ENCODE measurements at places on chromosomes 1 and 21.
A peak's percentile ranks its signal among the peaks of the same experiment; 100 is the strongest.

- DNase-seq = no peak
These were observed 41.3 kb upstream of the PTGFRN start for GRCh38 chr1:116868385-116868784.

DNA sequence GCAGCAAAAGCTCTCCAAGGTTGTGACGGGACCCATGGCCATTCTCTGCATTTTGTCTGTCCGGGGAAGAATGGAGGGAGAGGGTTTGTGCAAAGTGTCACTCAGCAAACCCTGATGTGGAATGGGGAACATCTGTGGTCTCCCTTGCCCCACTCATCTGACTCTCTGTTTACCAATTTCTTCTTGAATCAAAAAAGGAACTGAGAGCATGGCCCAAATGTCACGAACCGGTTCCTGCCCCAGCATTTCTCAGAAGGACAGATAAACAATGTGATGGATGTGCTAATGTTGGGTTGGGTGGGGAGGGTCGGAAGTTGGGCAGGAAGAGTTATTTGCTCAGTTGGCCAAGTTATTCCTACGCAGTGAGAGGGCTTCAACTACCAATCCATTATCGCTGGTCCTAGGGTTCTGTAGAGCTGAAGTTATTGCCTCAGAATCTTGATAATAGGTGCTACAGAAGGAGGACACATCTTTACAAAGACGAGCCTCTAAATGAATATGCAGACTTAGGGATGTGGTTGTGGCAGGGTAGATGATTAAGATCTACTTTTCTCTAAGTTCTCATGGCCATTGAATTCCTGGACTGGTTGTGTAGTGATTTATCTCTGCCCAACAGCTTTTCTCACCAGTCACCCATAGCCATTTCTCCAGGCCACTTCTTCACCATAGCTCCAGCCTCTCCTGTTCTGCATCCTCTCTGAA lies 9.6 kb upstream of the DUSP12 start:
- no peak for DNase-seq

DNA sequence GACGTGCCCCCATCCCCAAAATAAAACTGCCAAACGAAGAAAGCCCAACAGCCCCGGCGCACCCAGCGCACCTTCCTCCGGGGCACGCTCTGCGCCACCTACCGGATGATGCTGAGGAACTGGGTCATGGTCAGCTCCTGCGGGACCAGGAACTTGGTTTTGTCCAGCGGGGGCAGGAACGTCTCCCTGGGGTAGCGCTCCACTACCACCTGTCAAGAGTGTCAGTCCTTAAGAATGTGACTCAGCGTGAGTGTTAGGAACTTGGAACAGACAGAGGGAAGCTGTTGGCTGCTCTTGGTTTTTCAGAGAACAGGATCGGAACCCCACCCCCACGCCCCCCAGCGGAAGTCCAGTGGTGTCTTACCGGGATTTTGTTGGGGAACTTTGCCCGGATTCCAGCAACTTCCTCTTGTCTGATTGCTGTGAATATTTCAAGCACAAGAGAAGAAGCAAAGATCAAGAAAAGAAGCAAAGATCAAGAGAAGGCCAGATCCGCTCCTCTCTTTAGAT lies 431 bp downstream of the MAP1LC3C start:
- DNase-seq = peak; percentile 49

DNA sequence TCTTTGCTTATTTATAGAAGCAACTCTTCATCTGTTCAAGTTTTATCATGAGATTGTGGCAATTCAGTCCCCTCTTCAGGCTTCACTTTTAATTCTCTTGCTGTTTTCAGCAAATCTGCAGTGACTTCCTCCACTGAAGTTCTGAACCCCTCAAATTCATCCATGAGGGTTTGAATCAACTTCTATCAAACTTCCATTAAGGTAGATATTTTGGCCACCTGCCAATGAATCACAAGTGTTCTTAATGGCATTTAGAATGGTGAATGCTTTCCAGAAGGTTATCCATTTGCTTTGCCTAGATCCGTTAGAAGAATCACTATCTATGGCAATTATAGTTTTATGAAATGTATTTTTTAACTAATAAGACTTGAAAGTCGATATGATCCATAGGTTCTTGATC lies 946.7 kb upstream of the B3GALT2 start:
- no peak for DNase-seq

GRCh38 chr1:167940264-167940663 lies 3.4 kb upstream of the MPC2 start:
- no peak for DNase-seq

DNA sequence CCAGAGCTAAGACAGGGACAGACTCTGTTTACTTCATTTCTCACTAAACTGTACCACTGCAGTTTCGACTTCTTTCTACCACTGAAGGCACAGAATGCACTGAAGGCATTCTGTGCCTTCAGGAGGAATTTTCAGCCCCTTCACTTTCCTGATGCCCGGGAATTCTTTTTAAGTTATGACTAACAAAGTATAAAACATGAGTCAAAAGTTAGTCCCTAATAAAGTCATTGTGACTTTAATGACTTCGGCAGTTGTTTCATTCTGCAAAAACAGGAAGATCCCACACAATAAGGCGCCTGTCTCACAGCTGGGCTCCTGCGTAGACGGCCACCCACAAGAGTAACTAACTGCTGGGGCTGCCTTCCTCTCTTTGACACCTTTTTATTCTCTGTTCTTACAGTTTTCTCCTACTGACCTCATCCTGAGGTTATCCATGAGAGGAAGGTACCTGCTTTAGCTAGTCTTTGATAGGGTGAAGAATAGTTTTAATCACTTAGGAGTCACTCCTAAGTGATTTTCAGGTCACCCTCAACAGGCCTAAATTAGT lies 183.9 kb upstream of the SGIP1 start:
- DNase-seq = peak; percentile 73

GRCh38 chr1:222904451-222904850 lies 89.6 kb downstream of the DISP1 start:
- no peak for DNase-seq

DNA sequence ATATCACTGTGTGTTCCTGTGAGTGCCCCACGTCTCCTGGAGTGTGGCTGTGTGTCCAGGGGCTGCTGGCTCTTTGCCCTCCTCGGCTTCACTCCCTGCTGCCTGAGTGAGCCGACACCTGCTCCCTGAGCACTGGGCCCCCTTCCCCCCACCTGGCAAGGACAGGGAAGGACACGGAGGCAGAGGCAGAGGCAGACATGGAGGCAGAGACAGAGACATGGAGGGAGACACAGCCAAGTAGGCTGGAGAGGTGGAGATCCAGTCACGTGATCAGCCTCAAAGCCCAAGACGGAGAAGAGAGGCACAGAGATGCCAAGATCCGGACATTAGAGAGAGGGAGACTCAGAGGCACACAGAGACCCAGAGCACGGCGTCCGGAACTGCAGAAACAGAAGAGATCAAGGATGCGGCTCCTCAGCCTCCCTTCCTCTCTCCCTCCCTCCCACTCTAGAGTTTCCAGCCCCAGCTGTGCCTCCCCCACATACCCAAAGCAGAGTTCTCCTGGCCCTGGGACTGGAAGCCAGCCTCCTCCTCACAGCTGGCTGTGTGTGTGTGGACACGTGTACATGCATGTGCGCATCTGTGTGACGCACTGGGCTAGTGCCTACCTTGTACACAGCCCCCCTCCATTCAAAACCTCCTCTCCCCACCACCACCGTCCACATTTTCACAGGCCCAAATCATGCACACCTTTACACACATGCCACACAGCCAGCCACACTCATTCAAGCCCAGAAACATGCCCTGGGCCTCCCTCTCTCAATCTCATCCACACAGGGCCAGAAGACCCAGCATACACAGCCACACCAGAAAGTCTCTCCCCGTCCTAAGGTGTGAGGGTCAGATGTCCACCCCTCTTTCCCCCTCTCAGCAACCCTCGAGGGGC lies 39.1 kb upstream of the WASF2 start:
- no peak for DNase-seq

DNA sequence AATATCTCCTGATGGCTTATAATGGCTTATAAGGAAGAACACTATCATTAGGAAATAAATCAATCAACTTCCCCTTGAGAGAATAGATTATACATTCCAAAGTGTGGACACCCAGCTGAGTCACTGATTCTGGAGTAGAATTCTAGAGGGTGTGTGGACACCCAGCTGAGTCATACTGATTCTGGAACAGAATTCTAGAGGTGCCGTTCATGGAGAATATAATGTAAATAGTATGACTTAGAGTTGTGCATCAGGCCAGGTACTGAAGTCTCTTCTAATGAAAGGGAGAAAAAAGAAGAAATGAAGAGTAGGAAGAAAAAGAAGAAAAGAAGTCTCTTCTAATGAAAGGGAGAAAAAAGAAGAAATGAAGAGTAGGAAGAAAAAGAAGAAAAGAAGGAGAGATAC lies 2.4 kb upstream of the USP33 start:
- peak; percentile 56 for DNase-seq

DNA sequence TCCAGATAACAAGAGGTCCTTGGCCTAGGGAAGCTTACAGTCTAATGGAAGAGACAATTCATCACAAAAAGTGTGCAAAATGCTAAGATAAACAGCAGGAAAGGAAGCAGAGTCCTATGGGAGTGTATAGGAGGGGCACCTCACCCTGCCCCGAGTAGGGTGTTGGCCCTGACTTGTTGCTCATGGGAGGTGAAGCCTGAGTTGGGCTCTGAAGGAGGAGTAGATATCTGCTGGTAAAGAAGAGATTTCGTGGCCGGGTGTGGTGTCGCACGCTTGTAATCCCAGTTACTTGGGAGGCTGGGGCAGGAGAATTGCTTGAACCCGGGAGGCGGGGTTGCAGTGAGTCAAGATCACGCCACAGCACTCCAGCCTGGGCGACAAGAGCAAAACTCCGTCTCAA lies 18.6 kb upstream of the GPR37L1 start:
- DNase-seq = no peak

DNA sequence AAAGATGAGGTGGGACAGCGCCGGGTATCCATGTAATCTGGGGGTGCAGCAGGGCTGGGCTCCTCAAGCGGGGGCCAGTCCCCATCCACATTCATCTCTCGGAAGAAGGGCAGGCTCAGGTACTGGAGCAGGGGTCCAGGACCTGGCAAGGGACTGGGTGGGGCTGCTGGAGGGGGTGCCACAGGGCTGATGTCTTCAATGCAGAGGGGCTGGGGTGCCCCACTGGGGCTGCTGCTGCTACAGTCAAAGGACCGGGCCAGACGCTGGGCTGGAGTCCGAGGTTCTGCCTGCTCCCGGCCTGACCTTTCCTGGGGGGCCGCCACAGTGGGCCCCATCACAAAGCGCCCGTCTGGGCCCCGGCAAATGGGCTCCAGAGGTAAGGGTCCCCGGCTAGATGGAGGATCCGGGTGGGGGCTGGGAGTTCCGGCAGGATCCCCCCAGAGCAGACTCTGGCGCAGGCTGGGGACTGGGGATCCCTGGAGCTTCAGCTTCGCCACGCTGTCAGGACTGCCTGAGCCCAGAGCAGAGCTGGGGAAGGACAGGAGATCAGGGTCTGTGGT lies 3.3 kb upstream of the TAGLN2 start:
- DNase-seq = no peak

GRCh38 chr1:64524614-64525013 lies 54.7 kb downstream of the CACHD1 start:
- DNase-seq = no peak

DNA sequence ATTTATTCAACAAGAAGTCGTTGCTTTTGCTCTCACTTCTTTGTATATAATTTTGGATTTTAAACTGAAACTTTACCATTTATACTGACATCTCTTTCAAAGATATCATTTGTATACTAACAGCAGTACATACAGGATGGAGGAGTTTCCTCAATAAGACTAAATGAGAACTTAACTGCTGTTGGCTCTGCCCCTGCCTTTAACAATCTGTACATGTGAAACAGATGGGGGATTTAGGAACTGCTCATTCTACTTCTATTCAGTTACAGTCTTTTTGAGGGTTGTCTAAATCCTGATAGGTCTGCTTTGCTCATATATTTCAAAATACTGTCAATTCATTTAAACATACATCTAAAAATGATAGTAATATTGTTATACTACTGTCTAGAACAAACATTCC lies 663.2 kb downstream of the ADGRL2 start:
- no peak for DNase-seq

DNA sequence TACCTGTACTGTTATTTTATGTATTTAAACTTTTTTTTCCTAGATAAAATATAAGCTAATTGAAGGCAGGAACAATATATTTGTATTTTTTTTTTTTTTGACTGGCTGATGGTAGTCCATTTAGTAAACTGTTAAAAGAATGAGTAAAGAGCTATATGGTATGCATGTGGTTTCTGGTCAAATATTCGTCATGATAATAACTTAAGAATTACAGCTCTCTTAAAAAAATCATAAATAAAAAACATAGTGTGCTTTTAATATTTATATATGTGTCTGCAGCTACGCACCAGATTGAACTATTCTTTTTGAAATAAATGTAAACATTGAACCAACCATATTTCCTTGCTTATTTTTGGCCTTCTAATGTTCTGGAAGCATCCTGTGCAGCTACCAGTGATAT lies 272.3 kb upstream of the C1orf105 start:
- no peak for DNase-seq

GRCh38 chr1:71307451-71307850 lies 226.6 kb upstream of the ZRANB2 start:
- peak; percentile 35 for DNase-seq

DNA sequence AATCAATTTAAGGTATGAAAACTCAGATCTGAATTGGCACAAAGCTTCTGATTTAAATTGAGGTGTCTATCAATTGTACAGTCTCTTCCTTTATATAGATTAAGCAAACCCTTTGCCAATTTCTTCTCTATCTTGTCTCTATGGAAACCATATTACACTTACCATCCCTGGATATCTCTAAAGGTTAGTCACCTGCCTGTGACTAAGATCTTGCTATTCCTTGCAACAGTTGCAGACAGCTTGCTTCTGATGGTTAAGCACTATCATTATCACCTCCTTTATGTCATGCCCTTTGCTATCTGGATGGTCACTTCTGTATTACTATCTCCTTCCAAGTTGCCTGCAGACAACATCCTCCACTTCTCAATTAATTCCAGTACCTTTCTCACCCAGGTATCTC lies 998.6 kb upstream of the B3GALT2 start:
- no peak for DNase-seq

DNA sequence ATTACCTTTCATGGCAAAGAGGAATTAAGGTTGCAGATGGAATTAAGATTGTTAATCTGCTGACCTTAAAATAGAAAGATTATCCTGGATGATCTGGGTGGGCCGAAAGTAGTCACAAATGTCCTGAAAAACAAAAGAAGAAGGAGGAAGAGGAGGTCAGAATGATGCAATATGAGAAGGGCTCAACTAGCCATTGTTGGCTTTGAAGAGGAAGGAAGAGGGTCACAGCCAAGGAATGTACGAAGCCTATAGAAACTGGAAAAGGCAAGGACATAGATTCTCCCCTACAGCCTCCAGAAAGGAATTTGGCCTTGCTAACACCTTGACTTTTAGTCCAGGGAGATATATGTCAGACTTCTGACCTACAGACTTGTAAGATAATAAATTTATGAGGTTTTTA lies 39.4 kb upstream of the FMOD start:
- no peak for DNase-seq

DNA sequence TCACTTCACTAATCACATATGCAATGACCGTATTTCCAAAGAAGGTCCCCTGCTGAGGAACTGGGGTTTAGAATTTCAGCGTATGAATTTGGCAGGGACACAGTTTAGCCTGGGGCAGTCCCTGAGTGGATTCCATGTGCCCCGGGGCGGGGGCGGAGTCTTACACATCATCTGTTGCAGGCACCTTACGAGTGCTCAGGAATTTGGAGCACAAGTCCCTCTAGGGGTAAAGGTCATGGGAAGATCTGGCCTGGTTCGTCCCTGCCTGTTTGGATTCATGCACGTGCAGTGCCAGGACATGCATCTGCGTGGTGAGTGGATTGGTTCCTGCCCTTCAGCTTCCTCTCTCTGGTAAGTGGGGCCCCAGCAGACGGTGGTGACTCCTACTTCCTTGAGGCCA lies 208.3 kb upstream of the C1orf174 start:
- no peak for DNase-seq
